ENCODE measurements at places on chromosomes 6 and 20.

- no peak for DNase-seq
Observed at GRCh38 chr6:105642708-105643107, 239.8 kb upstream of the PREP start.

DNA sequence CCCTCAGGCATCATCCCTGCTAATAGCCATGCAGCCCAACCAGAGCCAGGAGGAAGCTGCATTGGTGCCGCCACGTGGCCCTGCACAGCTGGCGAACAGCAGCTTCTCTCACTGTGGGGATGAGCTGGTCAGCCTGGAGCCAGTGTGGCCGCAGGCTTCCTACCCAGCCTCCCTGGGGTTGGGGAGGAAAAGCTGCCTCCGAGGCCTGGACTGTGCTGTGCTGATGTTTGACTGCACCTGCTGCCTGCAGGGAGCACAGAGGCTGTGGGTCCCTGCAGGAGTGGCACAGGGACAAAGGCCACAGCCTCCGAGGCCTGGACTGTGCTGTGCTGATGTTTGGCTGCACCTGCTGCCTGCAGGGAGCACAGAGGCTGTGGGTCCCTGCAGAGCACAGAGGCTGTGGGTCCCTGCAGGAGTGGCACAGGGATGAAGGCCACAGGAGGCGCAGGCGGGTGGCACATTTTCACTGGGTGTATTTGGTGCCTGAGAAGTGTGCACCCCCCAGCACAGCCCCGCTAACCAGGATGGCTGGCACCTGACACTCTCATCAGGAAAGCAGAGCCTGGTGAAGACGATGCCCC is 83.9 kb downstream of the DLL1 start:
- DNase-seq = no peak

GRCh38 chr6:101110814-101111213 is 229.7 kb upstream of the ASCC3 start:
- DNase-seq = no peak

DNA sequence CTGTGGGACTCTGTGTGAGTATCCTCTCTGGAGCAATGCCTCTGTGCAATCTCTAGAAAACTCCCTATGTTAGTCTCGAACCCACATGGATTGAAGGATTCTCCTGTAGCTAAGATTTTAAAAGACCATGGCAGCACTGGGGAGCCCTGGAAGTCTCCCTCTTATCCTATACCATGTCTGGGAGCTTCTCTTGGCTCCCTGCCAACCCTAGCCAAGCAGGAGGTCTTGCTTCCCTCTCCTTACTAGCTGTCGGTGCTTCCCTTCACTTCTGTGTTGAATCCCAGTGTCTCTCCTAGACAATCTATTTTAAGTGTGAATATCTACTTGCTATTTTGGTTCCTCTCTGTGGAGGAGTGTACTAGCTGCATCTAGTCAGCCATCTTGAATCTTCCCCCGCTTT is 118.8 kb upstream of the NRN1 start:
- no peak for DNase-seq

- DNase-seq = no peak
Observed at GRCh38 chr6:82597201-82597600, 233.6 kb downstream of the TPBG start.

DNA sequence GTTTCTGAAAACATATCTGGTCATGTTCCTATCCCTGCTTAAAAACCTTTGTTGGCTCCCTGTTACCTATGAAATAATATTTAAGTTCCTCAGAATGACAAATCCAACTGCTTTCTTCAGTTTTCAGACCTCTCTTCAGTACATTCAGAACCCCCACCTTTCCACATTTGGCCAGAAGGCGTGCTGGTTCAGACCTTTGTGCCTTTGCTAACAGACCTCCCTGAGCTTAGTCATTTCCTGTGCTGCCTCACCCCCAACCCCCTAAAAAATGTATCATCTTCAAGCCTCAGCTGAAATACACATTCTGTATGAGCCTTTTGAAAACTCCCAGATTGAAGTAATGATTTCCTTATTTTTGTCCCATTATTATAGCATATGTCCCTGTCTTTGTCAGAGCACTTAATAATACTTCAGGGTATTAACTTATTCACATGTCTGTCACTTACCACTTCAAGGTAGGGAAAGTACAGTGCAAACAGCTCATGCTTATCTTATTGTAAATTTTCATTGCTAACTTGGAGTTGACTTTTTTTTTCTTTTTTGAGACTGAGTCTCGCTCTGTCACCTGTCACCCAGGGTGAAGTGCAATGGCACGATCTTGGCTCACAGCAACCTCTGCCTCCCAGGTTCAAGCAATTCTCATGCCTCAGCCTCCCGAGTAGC is 19.7 kb downstream of the FAM217A start:
- peak; percentile 33 for DNase-seq

GRCh38 chr6:87099472-87099871 is 4.6 kb upstream of the CGA start:
- no peak for DNase-seq

DNA sequence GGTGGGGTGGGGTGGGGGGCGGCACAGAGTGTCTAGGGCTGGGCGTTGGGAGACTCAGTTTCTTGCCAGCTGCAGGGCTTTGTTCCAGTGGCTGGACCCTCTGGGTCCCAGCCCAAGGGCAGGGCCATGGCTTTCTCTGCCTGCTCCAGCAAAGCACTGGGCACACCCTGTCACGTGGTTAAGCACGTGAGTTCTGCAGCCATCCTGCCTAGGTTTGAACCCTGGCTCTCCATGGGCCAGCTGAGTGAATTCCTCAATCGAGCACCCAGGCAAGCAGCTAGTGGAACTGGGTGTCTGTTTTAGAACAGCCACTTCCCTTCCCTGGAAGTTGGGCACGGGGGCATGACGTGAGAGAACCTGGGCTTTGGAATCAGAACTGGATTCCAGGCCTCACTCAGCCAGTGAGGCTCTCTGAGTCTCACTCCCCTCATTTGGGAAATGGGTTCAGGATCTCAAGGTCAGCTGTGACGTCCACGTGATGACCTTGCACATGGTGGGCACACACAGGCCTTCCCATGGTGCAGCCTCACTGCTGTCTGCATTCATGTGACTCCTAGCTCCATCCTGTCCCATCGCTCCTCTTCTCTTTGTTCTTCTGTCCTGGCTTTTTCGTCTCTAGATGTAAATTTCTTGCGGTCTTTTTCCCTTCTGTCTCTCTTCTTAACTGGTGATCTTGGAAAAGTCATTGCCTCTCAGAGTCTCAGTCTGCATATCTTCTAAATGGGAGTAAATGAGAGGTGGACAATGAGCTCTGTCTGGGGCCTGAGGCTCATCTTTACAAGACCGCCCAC is 45.9 kb downstream of the NOL4L start:
- DNase-seq = no peak

- DNase-seq = no peak
Observed at GRCh38 chr6:54037277-54037779, 73.9 kb upstream of the MLIP start.

- DNase-seq = no peak
Observed at GRCh38 chr20:7930343-7930742, 9.9 kb downstream of the HAO1 start.

- no peak for DNase-seq
Observed at GRCh38 chr6:42292004-42292740, 74.5 kb upstream of the MRPS10 start.
